Activated B cell treated with CpG ODN at 0.5 μM for 24 hours (primary cell): ENCODE measurements at places on chromosomes 2 and 18.

DNA sequence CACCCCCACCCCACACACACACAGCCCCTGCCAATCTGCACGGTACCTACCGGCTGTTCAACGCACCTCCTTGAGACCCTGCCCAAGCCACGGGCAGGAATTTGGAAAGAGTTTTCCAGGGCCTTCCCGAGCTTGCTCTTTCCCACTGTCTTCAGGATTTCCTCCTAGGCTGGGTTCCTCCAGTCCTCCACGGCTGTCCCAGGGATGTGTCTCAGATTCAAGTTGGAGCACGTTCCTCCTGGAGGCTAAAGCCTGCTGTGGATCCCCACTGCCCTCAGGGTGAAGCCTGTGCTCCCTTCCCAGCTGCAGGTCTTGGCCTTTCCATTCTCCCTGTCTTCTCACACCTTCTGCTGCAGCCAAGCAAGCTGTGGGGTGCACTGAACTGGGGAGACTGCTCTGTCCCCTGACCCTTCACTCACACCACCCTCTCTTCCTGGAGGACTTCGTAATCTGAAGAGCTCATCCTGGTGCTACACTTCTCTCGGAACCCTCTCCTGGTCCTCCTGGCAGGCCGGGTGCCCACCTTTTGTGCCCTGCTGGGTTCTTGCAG lies 54.9 kb upstream of the HS6ST1 start:
- DNase-seq, result no peak

DNA sequence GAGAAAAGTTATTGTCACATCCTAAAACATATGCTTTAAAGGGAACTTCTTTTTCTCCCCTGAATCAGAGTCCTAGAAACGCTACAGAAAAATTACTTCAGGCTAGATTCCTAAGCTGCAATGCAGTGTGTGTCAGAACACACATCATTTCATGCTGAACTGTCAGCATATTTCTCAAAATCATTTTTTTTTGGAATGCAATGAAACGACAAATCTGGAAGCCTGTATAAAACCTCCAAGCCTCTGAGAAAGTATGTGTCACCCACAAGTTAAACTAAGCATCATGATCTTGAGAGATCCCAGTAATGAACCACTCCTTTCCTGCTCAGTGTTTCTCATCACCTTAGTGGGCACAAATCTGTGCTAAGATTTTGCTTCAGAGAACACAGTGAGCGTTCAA lies 276.2 kb downstream of the ZNF521 start:
- no peak for DNase-seq

DNA sequence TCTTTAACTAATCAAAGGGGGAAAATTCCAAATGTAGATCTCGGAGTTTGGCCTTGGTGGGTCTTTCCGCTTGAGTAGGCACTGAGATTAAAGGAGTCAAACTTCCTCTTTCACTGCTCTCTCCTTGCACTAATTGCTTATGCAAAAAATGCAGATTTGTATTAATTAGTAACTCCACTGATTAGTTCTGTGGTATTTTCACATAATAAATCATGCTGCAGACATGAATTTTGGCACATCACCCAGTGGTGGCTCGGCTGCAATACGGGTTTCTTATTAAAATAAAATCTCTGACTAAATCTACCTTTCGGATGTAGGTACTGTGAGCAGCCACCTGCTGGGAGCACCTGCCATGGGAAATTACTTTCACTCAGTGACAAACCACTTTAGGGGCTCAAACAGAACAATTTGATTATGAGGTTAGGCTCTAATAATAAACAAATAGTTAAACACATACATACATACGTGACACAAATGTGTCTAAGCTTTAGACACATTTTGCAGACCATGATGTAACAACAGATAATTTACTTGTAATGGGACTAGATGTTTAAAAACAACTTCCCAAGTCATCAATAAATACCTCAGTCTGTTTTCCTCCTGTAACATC lies 6.4 kb upstream of the NEUROD1 start:
- DNase-seq, result no peak

DNA sequence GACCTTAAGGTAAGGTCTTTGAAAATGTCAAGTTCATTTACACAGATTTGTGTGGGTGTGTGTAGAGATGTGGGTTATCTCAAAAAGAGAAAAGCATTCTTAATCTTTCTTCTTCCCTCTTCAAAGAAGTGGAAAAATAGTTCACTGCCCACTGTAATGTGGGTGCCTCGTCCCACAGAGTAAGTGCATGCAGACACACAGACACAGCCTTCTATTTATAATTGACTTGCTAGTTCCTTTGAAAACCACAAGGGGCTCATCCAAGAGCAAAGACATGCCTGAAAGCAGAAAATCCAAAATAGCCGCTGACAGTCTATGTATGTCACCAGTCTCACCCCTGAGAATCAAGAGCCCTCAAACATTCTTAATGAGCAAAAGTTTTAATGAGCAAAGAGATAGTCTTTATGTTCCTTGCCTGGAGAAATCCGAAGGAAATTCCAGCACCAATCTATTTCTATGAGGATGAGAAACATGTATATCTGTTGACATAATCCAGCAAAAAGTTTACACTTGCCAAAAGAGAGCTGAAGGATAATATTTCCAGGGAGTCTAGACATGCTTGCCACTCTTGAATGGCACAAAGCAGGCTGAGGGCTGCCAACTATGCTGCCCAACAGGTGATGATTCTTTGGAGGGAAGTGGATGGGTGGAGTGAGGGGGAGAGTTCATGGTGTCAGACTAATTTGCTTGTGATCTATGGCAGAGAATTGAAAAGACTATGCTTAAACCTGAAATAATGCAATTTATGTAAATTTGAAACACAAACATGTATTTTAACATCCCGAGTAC lies 93.9 kb downstream of the ACVR1 start:
- no peak for DNase-seq

DNA sequence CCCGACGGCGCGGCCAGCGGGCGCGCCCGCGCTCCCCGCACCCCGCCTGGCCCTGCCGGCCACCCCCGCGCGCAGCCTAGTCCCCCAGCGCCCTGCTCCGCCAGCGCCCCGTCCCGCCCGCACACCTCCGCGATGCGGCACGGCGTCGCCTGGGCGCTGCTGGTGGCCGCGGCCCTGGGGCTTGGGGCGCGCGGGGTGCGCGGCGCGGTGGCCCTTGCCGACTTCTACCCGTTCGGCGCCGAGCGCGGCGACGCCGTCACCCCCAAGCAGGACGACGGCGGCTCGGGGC lies 232 bp downstream of the SNED1 start:
- no peak for DNase-seq

DNA sequence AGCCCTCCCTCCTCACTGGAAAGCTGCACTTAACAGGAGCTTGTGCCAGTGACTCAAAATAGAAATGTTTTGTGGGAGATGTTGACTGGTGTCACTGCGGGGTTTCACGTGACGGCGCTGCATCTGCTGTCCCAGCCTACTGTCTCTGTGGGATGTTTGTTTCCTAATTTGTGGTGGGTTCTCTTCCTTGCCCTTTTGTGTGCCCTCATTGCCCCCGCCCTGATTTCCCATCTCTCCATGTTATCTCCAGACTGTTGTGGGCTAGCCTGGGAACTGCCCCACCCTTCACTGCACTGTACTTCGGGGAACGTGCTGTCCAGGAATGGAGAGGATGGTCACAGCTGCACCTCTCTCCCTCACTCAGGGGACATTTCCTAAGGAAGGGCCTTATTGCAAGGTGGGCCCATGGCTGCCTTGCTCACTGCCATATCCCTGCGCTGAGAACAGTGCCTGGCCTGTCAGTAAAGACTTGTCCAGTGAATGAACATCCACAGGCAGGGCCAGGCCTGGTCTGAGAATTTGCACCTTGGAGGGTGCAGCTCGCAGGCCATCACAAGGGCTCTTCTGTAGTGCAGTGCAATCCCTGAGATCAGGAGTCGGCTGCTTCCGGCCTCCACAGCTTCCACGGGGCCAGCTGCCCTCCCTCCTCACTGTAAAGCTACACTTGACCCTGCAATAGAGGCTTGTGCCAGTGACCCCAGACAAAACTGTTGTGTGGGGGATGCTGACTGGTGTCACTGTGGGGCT lies 18.1 kb downstream of the ZAP70 start:
- no peak for DNase-seq

DNA sequence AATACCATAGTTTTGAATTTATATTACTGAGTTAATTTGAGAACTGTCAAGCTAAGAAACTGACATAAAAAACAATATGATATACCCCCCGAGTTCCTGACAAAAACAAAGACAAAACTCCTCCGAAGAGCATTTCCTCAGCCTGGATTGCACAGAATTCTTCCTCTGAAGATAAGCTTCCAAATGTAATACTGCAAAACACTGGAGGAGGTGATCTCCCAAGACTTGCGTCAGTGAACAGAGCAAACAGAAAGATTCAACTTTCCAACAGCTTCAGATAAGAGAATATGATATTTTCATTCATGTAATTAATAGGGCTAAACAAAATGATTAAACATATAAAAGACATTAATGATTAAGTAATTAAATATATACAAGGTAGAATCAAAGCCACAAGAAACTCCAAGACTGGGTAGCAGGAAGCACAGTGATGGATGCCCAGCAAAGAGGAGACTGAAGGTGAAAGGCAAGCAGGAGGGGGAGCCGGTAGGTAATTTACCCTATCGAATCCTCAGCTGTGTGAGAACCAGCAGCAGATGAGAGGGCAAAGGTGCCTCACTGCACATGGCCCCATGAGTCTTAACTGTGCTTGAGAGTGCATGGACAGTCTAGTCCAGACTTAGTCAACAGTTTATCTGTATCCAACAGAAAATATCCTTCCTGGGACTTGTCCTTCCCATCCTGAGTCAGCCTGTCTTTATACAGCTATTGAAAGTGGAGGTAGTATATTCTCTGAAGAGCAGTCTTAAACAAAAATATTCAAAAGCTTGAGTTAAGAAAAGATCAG lies 18.3 kb upstream of the SERPINB3 start:
- no peak for DNase-seq

DNA sequence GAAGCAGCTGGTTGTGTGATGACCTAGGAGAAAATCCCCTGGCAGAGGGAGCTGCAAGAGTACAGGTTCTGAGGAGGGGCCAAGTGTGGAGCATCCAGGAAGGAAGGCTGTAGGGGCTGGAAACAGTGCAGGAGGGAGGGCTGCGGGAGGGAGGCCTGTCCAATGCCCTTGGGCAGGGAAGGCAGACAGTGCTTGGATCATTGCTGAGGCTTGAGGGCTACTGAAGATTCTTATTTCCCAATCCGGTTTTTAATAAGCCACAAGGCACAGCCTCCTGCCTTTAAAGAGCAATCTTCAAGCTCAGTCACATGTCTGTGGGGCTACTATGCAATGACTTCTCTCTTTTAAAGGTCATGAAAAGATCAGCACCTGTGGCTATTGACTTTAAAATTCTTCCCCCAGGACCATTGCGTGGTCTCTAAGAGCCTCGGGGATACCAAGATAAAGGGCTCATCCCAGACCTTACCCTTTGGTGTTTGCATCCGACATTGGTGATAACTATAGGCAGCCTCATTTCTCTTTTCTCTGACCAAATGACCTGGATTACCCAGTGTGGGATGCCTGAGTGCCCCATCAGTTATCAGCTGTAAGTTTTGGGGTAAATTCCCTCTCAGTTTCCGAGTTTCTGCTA lies 149.6 kb downstream of the DOCK10 start:
- no peak for DNase-seq

- no peak for DNase-seq
Measured at GRCh38 chr2:101850450-101850849, 141.3 kb upstream of the IL1R2 start.

GRCh38 chr2:150188177-150188576 lies 299.3 kb downstream of the RND3 start:
- DNase-seq, result no peak

- DNase-seq, result no peak
Measured at GRCh38 chr2:238061315-238062202, 758 bp downstream of the SCLY start.

GRCh38 chr2:120910164-120910563 lies 174.5 kb downstream of the GLI2 start:
- no peak for DNase-seq

GRCh38 chr2:162581959-162582798 lies 238.2 kb downstream of the GCA start:
- no peak for DNase-seq

DNA sequence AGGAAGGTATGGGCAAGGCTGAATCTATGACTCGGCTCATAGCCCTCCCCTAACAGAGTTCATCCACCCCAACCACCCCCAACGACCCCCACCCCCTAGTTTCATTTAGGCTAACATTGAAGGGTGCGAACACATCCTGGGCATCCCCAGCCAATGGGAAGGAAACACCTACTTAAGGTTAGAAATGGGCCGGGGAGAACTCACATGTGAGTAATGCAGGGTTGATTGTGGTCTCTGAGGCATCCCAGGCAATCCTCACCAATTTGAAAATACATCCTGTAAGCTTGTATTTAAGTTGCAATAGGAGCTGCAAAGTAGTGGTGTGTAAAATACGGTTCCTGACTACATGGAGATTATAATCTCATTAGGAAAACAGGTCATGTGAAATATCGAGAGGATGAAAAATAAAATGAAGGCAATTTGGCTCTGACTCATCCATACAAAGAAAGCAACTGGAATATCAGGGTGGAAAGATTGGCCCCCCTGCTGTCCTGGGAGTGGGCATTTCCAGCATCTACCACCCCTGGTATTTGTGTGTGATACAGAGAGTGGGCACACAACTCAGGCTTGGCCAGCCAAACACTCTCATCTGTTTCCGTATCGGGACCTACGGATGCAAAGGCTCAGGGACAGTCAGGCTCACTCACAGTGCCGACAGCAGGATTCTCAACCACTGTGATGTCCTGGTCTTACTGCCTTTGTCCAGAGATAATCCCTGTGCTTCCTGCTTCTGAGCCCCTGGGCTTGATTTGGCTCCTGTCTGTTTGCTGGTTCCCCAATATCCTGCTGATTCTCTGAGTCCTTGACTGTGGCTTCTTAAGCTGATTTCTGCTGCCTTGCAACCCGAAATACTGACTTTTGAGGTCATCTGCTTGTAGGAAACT lies 90.0 kb upstream of the NCKAP5 start:
- DNase-seq, result no peak

DNA sequence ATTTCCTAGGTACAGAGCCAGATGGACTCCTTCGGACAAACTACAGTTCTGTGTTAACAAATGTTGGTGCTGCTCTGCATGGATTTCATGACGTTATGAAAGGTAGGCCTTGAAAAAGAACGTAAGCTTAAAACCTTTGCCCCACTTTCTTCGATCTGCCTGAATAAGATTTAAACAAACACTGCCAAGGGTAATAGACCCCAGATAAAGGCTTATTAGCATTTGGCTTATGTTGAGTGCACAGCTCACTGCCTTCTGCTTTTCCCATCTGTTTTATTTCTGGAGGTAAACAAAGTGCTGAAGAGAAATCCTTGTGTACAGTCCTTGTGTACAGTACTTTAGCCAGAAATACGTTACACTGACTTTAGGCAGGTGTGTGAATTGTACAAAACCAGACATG lies 50.0 kb upstream of the STON1 start:
- no peak for DNase-seq

GRCh38 chr18:34248727-34249126 lies 24.0 kb upstream of the NOL4 start:
- no peak for DNase-seq

DNA sequence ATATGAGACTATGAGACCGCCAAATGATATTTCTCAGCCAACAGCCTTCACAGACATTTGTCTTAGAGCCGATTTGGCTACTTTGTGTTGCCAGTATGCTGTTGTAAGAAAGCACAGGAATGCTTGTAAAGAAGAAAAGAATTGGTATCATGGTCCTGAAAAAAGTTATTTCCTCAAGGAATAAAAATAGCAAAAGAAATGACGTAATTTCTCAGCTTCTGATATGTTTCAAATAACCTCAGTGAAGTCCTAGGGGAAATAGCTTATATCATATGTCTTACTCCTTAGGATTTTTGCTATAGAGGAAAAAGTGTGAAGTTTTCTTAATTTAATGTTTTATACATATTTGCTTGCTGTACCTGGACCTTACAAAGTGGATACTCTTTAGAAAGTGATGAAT lies 23.0 kb downstream of the SCN1A start:
- no peak for DNase-seq

GRCh38 chr2:80971-81736 lies 34.8 kb upstream of the FAM110C start:
- no peak for DNase-seq
